RWPE2 (cell line): ENCODE measurements at places on chromosomes 4 and X.

DNA sequence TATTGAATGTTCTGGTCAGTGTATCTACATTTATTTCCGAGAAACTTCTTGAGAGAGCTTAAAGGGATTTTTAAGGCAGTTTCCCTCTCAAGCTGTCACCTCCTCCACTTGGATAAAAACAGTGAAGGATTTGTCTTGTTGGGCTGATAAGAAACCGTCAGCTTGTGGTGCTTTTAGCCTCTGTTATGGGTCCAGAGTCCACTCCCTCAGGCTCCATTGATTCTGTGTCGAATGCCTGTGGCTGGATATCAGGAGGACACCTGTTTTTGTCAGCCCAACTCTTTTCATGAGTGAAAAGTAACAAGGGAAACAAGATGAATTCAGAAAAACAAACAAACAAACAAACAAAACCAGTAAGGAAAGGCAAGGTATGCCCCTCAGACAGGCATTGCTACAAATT lies 12.4 kb downstream of the CLCN4 start:
- no peak for DNase-seq

DNA sequence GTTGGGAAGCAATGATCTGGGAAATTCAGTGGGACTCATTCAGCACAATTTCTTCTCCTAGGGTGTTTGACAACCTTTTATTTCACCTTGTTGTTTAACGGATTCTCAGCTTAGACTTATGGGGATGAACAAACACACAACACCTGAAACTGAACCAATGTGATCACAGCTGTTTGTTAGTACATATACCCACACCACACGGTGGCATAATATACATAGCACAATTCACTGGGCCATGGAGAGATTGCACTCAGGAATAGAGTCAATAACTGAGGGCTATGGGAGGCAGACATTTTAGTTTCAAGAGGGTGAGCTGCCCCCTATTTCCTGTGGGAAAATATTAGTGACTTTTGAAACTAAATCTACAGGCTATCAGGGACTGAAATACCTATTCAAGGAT lies 148.0 kb downstream of the PARM1 start:
- no peak for DNase-seq

GRCh38 chr4:139171876-139172691 lies 4.9 kb downstream of the ELF2 start:
- DNase-seq = no peak

GRCh38 chr4:147586637-147587036 lies 30.6 kb upstream of the TMEM184C start:
- DNase-seq = no peak

GRCh38 chr4:89242216-89242615 lies 65.4 kb downstream of the GPRIN3 start:
- DNase-seq = no peak

- no peak for DNase-seq
These were observed 149.6 kb upstream of the MID1 start for GRCh38 chrX:10769696-10770619.
